Neural cell (in vitro differentiated cells): ENCODE measurements at places on chromosomes 13 and 19. TPM values are rescaled to one million over a fixed set of nuclear protein-coding genes. Genes with fewer than 3 reads are reported as not detected.

FLT1 gene
- not detected in 2 replicates for polyA plus RNA-seq

NOVA2 gene
- 7.6 and 9.3 TPM in 2 replicates for polyA plus RNA-seq

GDF15 gene
- polyA plus RNA-seq = 1.6 TPM in 1 of 2 replicates, not detected in the other

KLK3 gene
- polyA plus RNA-seq = not detected in 2 replicates

ALDH16A1 gene
- 13.5 and 16.7 TPM in 2 replicates for polyA plus RNA-seq

HTR2A gene
- polyA plus RNA-seq = 0.20 TPM in 1 of 2 replicates, not detected in the other

PDX1 gene
- not detected in 2 replicates for polyA plus RNA-seq

LRRC8E gene
- polyA plus RNA-seq = not detected in 2 replicates

EBI3 gene
- not detected in 2 replicates for polyA plus RNA-seq

ZNF730 gene
- 16.7 and 21.3 TPM in 2 replicates for polyA plus RNA-seq

PROZ gene
- polyA plus RNA-seq = not detected in 2 replicates

ANKRD24 gene
- polyA plus RNA-seq = 2.8 and 3.3 TPM in 2 replicates

CEACAM16 gene
- not detected in 2 replicates for polyA plus RNA-seq

MYPOP gene
- polyA plus RNA-seq = 0.90 and 2.3 TPM in 2 replicates

FAM32A gene
- polyA plus RNA-seq = 520 and 545 TPM in 2 replicates

SH2D3A gene
- 3.6 TPM in 1 of 2 replicates, not detected in the other for polyA plus RNA-seq

LENG9 gene
- polyA plus RNA-seq = 0.58 and 0.82 TPM in 2 replicates

SLC46A3 gene
- polyA plus RNA-seq = 6.5 and 7.4 TPM in 2 replicates

LYPD5 gene
- not detected in 2 replicates for polyA plus RNA-seq

IGFL2 gene
- not detected in 2 replicates for polyA plus RNA-seq

PLK5 gene
- polyA plus RNA-seq = 3.6 and 7.1 TPM in 2 replicates

VSIG10L gene
- 1.5 and 2.3 TPM in 2 replicates for polyA plus RNA-seq

EDDM13 gene
- not detected in 2 replicates for polyA plus RNA-seq

TBC1D17 gene
- polyA plus RNA-seq = 13.1 and 13.2 TPM in 2 replicates

RFPL4A gene
- not detected in 2 replicates for polyA plus RNA-seq

CXCL17 gene
- not detected in 2 replicates for polyA plus RNA-seq

PCSK4 gene
- 11.8 and 24.1 TPM in 2 replicates for polyA plus RNA-seq

MCEMP1 gene
- polyA plus RNA-seq = 0.22 TPM in 1 of 2 replicates, not detected in the other

MICU2 gene
- 223 TPM in 2 replicates for polyA plus RNA-seq

ZNF541 gene
- not detected in 2 replicates for polyA plus RNA-seq

IGFL4 gene
- polyA plus RNA-seq = 4.4 and 5.2 TPM in 2 replicates

SYNE4 gene
- 0.16 and 0.19 TPM in 2 replicates for polyA plus RNA-seq

MZT1 gene
- 38.5 and 48.0 TPM in 2 replicates for polyA plus RNA-seq

NLRP9 gene
- not detected in 2 replicates for polyA plus RNA-seq

CD79A gene
- polyA plus RNA-seq = 0.40 TPM in 1 of 2 replicates, not detected in the other

ZFP30 gene
- polyA plus RNA-seq = 54.7 and 61.0 TPM in 2 replicates

SYNGR4 gene
- polyA plus RNA-seq = not detected in 2 replicates

KLK11 gene
- polyA plus RNA-seq = not detected in 2 replicates

SPRYD7 gene
- 13.2 and 15.4 TPM in 2 replicates for polyA plus RNA-seq

PPM1N gene
- 1.0 and 1.8 TPM in 2 replicates for polyA plus RNA-seq

ZNF253 gene
- 25.9 and 26.7 TPM in 2 replicates for polyA plus RNA-seq

NLRP5 gene
- polyA plus RNA-seq = not detected in 2 replicates

MIR17HG gene
- polyA plus RNA-seq = 0.79 and 1.3 TPM in 2 replicates
